Thyroid gland (tissue), 4 donors: ENCODE measurements at places on chromosomes 6 and 20. TPM values are rescaled to one million over a fixed set of nuclear protein-coding genes. Genes with fewer than 3 reads are reported as not detected.
A peak's percentile ranks its signal among the peaks of the same experiment; 100 is the strongest.

DNA sequence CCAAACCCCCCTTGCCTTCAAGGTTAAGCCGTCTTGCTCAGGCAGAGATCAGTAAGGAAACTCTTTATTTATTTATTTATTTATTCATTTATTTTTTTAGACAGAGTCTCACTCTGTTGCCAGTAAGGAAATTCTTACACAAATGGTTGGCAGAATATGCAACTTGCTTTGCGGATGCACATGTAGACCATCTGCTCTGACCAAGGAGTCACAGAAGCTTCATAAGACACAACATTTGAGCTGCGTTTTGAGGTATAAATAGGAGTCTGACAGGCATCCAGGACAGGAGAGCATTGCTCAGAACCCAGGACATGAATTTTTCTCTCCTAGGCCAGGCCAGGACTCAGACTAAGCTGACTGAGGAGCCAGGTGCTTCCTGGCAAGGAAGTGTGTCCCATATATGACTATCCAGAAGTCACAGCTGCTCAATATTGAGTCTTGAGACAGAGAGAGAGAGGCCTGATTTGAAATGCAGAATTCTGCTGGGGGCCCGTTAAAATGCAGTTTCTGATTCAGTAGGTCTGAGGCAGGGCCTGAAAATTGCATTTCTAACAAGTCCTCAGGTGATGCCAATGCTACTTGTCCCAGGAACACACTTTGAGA, 43.9 kb downstream of the HLA-A start:
- DNase-seq = no peak

- DNase-seq = peak; percentile 68
Observed at GRCh38 chr20:10672624-10673127, 1.1 kb downstream of the JAG1 start.

The TFAP2A gene
- 0.78 TPM for total RNA-seq

- no peak for DNase-seq
Observed at GRCh38 chr20:19161336-19161735, 51.1 kb upstream of the SLC24A3 start.

GRCh38 chr6:91804981-91805380, 1218.1 kb upstream of the MAP3K7 start:
- DNase-seq = no peak

DNA sequence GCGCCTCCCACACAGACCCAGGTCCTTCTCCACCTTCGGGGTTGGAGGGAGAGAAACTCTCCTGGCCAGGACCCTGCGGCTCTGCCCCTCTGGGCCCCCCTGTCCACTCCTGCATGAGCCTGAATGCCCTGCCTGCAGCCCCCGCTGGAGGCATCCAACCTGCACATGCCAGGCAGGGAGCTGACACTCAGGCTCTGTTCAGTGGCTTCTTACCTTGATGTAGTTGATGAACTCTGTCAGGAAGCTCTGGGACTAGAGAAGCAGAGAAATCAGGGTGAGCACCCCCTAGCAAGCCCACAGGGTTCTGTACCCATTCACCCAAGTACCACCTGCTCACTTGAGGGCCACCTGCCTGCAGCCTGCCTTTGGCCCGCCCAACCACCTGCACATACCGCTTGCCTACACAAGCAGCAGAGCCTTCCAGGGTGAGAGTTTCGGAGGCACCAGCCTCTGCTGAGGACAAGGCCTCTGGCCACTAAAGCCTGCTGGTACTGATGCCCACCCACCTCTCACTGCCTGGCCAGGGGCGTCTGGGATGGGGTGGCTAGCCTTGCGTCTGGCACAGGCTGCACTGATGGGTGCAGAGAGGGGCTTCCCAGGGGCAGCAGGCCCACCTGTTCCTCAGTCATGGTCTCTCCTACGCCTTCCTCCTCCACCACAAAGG, 9.7 kb downstream of the DDRGK1 start:
- no peak for DNase-seq

DNA sequence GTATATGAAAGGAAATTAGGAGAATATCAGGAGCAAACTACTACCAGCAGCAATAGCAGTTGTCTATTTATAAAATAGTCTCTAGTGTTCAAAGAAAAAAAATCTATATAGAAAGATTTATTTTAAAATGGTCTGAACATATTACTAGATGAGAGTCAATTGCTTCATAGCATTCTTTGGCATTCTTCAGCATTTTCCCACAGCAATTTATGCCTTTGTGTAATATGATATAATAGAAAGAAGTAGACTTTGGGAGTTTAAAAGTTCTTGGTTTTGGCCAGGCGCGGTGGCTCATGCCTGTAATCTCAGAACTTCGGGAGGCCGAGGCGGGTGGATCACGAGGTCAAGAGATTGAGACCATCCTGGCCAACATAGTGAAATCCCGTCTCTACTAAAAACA, 157.0 kb upstream of the PLN start:
- DNase-seq = no peak

The SPATS1 gene
- total RNA-seq = not detected

GRCh38 chr6:31126396-31127175, 6.3 kb upstream of the CDSN start:
- no peak for DNase-seq

The TRIM15 gene
- not detected for total RNA-seq

DNA sequence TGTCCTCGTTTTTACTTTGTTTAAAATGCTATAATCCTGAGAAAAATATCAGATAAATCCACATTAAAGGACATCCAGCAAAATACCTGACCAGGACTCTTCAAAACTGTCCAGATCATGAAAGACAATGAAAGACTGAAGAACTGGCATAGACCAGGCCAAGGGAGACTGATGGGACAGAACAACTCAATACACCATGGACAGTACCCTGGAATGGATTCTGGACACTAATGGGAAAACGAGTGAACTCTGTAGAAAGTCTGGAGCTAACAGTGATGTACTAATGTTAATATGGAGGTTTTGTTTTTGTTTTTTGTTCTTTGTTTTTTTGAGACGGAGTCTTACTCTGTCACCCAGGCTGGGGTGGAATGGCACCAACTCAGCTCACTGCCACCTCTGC, 461.4 kb downstream of the CD83 start:
- no peak for DNase-seq

DNA sequence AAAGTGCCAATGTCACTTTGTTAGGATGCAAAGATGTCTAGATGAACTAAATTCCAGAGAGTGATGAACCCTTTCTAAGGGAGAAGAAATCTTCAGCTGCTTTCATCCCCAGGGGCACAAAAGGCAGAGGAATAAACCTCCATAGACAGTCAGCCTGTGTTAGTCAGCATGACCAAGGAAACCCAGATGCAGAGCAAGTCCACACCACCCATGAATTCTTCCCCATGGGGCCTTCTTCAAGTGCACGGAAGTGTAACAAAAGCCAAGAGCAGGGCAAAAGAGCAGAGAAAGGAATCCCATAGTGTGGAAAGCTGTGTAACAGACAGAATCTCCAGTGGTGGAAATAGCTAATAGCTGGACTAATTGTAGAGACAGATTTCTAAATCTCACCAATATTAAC, 50.0 kb downstream of the DCDC2 start:
- DNase-seq = peak; percentile 7

DNA sequence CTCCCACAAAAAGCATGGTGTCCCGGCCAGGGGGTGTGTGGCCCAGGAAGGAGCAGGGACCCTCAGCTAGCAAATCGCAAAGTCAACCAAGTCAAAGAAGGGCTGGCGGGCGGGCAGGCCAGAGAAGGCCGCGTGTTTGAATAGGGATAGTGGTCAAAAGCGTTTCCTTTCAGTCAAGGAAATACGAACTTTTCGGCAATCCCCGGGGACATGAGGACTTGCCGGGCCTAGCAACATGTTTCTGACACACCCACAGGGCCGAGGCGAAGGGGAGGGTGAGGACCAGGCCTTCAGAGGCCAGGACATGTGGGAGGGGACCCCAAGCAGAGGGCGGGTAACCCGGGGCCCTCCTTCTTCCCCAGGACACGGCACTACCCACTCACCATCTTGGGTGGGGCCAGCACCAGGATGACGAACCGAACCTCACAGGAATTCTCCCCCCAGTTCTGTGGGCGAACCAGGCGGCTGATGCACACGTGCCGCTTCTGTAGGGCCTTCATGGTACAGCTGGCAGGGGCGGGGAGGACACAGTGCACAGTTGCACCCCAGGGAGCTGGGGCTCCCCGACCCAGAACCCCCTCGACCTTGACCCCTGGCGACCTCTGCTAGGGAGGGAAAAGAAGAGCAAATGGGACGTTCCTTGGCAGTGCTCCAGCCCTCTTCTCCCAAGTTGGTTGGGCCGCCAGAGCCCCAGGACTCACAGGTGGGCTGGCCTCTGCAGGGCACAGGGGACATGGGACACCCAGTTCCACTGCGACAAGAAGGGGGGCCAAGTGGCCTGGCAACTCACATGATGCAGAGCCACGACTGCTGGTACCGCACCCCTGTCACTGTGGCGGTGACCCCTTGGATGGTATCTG, 5.6 kb downstream of the SLC4A11 start:
- DNase-seq = no peak

The SLC35D3 gene
- not detected for total RNA-seq

DNA sequence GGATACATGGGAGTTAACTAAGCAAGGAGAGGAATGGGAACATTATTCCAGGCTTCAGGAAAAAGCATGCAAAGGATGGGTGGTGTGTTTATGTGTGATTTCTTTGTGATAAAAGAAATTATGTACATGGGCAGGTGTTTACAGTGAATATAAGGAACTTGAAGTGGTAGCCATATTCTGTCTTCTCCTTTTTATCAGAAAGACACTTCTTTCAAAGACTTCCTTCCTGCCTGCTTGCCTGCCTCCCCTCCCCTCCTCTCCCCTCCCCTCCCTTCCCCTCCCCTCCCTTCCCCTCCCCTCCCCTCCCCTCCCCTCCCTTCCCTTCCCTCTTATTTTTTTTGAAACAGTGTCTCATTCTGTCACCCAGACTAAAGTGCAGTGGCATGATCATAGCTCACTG, 14.4 kb downstream of the CYB5R4 start:
- no peak for DNase-seq
